ENCODE measurements at places on chromosomes 12 and 14. TPM values are rescaled to one million over a fixed set of nuclear protein-coding genes. Genes with fewer than 3 reads are reported as not detected.

GRCh38 chr12:124233041-124233796 lies 61.7 kb upstream of the RFLNA start:
- H3K4me1 ChIP-seq = peaks cover 14% of the 10 kb centered on the region
- no peak overlapping the region for H3K4me3 ChIP-seq
- DNase-seq = no peak
- H3K27ac ChIP-seq = no peak overlapping the region

GRCh38 chr14:24809135-24809534 lies 175.1 kb upstream of the GZMB start:
- no peak for DNase-seq
- H3K27me3 ChIP-seq = no peaks in the 10 kb centered on the region
- H3K4me3 ChIP-seq = no peak overlapping the region
- H3K27ac ChIP-seq = no peak overlapping the region

CLEC1A gene
- not detected for total RNA-seq

- peak; percentile 82 for DNase-seq
- H3K27me3 ChIP-seq = peaks cover 6% of the 10 kb centered on the region
- no peaks in the 10 kb centered on the region for H3K36me3 ChIP-seq
- no peak overlapping the region for H3K27ac ChIP-seq
Measured at GRCh38 chr12:52246720-52247621, 13.9 kb downstream of the KRT7 start.

DNA sequence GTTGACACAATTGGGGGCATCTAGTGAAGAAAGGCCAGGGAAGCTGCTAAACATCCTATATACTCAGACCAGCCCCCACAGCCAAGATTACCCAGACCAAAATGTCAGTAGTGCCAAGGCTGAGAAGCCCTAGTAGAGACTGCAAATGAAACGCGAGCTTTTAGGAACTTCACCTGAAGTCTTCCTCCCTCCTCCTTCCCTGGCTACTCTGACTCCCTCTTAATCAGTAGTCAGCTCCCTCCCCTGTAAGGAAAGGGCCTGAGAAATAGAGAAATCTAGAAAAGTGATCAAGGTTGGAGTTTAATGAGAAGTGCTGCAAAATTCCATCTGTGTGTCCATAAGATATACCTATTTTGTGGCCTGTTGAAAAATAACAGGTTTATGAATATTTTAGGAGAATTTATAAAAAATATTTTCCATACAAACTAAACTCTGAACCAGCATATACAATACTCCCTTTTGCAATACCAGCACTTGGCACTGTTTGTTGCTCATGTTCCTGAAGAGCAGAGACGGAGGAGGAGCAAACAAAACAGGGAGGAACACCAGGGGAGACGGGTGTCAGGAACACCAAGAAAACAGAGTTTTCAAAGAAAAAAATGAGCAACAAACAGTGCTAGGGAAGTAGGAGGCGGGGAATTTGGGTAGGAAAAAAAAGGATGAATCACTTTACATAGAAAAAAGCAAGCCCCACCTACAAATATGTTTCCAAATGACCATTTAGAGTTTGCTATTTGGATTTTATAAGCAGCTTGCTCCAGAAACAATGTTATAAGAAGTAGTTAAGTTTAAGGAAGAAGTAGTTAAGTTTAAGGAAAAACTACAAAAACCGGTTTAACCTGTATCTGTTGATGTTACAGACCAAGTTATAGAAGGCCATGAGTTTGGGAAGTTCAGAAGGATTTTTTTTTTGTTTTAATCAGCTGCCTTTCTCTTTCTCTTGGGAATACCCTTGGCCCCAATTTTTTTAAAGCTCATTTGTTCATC lies 282.1 kb upstream of the GRIP1 start:
- DNase-seq = no peak
- H3K4me1 ChIP-seq = no peaks in the 10 kb centered on the region
- H3K36me3 ChIP-seq = no peaks in the 10 kb centered on the region
- no peak overlapping the region for H3K27ac ChIP-seq
- no peaks in the 10 kb centered on the region for H3K27me3 ChIP-seq
- no peak overlapping the region for H3K4me3 ChIP-seq

DNA sequence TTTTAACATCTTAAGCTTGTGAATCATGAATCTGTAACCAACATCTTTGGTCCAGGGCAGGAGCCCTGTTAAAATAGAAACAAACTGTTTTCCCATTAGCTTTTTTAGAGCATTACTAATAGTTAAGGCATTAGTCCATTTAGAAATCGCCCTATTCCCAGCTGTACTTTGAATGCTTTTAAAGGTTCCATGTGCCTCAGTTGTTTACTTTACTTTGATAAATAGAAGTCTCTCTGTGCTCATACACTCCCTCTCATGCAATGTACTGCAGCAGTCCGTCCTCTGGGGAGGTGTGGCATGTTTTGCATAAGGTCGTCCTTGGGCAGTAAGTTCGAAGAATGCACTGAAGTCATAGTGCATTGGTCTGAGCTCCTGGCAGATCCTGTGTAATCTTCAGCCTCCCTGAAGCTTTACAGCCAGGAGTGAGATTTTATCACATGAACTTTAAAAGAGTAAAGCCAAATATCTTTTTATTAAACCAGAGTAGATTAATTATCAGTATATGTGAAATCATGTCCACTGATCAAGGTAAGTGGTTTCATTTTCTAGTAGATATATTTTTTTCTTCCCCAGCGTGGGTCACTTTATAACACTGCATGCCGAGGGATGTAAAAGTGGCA lies 134.7 kb downstream of the FGD4 start:
- H3K4me1 ChIP-seq = peaks cover 61% of the 10 kb centered on the region
- H3K27me3 ChIP-seq = no peaks in the 10 kb centered on the region
- peak overlapping the region; percentile 71 for H3K4me3 ChIP-seq
- DNase-seq = peak; percentile 94

DNA sequence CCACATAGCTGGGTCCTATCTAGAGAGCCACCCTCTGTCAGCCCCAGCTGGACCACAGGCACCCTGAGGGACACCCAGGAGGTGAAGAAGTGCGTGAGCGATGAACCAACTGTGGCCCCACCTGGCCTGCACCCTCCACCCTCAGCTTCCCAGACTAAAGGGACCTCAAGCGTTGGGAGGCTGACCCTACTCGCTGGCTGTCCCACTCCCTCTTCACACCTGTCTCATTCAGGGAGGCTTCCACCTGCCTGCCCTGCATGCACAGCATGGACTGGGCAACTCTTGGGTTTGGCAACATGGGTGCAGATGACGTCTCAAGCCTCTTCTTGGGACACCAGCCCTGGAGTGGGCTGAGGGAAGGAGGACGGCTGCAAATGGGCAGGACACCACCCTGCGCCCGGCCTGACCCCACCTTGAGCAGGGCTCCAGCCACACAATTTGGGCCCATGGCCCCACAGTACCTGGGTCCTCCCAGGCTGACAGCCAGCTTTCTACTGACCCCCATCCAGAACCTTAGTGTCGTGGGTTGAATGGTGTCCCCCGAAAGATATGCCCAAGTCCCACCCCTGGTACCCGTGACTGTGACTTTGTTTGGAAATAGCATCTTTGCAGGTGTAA lies 2.1 kb downstream of the TMEM179 start:
- H3K36me3 ChIP-seq = no peaks in the 10 kb centered on the region
- H3K27me3 ChIP-seq = peaks cover 11% of the 10 kb centered on the region
- H3K27ac ChIP-seq = no peak overlapping the region
- no peak overlapping the region for H3K4me3 ChIP-seq
- DNase-seq = no peak

FGF23 gene
- total RNA-seq = not detected

- no peak for DNase-seq
- no peaks in the 10 kb centered on the region for H3K36me3 ChIP-seq
- H3K4me3 ChIP-seq = no peak overlapping the region
- no peaks in the 10 kb centered on the region for H3K4me1 ChIP-seq
- no peak overlapping the region for H3K27ac ChIP-seq
Measured at GRCh38 chr12:83573671-83574070, 887.0 kb downstream of the TMTC2 start.

DNA sequence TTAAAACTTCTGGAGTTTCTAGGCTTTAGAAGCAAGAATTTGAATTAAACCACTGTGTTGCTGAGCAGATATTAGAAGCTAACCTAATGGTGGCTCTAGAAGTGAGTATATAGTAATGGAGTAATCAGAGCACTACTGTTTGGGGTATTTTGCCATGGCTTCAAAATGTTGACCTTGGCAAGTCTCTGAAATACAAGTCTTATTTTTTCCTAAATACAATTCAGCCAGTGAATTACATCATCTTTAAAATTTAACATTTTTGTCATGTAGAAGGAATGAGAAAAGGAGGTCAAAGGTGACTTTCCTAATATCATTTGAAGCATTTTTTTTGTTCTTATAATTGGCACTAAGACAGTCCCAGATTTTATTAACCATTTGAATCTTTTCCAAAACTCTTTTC lies 25.2 kb downstream of the PMCH start:
- H3K36me3 ChIP-seq = no peaks in the 10 kb centered on the region
- no peak overlapping the region for H3K27ac ChIP-seq
- H3K4me1 ChIP-seq = no peaks in the 10 kb centered on the region

DNA sequence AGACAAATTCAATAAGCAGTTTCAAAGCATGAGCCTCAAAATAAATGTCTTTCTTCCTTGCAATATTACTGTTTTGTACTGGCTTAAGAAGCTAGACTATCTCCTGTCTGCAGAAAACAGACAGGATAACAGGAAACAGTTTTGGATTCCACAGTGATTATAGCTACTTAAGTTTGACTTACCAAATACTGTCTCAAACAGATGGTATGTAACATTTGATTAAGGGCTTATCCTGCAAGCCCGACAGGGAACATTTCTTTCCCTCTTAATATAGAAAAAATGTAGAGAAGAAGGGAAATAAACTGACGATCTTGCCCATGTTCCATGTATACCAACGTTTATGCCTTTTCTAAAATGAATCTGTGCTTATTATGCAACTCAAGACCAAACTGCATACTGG lies 179.9 kb upstream of the EEA1 start:
- H3K27ac ChIP-seq = no peak overlapping the region
- no peaks in the 10 kb centered on the region for H3K36me3 ChIP-seq

DNA sequence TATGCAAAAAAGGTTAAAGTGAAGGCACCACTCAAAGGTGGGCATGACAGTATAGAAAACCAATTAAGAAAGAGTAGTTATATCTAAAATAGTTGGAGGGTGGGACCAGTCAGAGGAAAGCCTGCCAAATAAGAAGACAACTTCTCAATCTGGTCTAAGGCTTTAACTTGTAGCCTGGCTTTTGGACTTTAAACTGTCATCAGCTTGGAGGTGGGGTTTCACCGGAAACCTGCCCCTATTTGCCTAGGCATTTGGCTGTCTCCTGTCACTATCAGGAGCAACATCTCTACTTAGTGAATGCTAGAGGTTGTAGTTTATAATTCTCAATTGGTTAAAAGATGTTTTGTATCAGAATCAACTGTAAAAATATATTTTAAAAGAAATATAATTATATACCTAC lies 107.3 kb downstream of the SLCO1B3 start:
- no peak overlapping the region for H3K4me3 ChIP-seq
- no peaks in the 10 kb centered on the region for H3K36me3 ChIP-seq
- no peaks in the 10 kb centered on the region for H3K4me1 ChIP-seq
- DNase-seq = no peak

GRCh38 chr14:60977847-60978246 lies 3.0 kb downstream of the TRMT5 start:
- peaks cover 40% of the 10 kb centered on the region for H3K4me1 ChIP-seq
- H3K27me3 ChIP-seq = no peaks in the 10 kb centered on the region
- peaks cover 13% of the 10 kb centered on the region for H3K36me3 ChIP-seq
- DNase-seq = no peak

DNA sequence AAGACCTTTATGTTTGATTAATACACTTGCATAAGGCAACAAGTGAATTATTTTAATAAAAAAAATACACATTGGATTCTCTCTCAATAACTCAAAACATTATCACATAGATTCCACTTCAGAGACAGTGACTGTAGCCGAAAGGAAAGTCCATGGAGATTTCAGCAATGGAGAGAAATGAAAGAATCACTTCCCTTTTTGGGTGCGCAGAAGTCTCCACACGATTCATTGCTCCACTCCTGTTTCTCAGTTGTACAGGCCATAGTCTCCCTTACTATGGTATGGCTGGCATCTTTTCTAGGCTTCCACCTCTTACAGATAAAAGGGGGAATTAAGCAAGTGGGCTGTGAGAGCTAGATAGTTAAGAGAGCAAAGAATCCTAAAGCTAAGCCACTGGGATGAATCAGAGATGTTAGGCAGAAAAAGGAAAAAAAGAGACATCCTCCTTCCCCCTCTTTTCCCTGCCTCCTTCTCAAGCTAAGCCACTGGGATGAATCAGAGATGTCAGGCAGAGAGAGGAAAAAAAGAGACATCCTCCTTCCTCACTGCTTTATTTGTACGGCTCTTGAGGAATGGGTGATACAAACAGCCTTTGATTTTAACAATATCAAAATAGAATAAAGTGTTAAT lies 16.3 kb downstream of the ST8SIA1 start:
- H3K4me3 ChIP-seq = no peak overlapping the region
- H3K4me1 ChIP-seq = no peaks in the 10 kb centered on the region
- H3K27ac ChIP-seq = no peak overlapping the region
- H3K36me3 ChIP-seq = no peaks in the 10 kb centered on the region
- no peak for DNase-seq

DNA sequence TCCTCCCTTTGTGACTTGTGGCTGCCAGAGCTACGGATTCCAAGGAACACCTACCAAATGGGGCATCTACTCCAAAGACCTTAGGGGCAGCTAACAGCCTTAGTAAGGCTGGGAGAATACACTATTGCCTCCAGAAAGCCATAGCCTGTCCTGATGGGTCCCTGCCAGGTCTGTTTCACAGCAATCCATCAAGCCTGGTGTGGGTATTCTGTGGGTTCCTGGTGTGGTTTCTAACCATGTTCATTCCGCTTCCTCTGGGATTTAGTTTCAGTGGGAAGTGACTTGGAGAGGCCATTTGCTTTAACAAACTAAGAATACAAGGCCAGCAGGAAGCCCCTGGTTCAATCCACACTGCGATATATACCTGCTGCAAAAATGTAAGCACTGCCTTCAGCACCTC lies 220.5 kb downstream of the FOXN3 start:
- H3K4me3 ChIP-seq = no peak overlapping the region
- peaks cover 34% of the 10 kb centered on the region for H3K36me3 ChIP-seq
- DNase-seq = no peak
- H3K27ac ChIP-seq = no peak overlapping the region
- no peaks in the 10 kb centered on the region for H3K4me1 ChIP-seq
- H3K27me3 ChIP-seq = no peaks in the 10 kb centered on the region

RNASE7 gene
- not detected for total RNA-seq

DNA sequence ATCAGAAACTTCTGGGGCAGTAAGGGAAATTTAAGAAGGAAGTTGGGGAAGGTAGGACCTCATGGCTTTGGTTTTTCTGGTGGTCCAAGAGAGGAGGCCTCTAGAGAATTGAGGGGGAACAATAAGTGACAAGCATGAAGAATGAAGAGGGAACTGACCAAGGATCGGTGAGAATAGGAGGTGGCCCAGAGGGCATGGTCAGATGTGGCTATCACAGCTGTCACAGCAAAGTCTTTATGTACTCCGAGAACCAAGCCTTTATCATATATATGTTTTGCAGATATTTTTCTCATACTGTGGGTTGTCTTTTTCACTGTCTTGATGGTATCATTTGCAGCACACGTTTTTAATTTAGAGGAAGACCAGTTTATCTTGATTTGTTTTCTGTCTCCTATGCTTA lies 64.3 kb downstream of the PPP2R5C start:
- no peak overlapping the region for H3K4me3 ChIP-seq
- no peaks in the 10 kb centered on the region for H3K27me3 ChIP-seq
- no peaks in the 10 kb centered on the region for H3K4me1 ChIP-seq

GRCh38 chr14:79631276-79631675 lies 580.0 kb downstream of the DIO2 start:
- H3K4me1 ChIP-seq = no peaks in the 10 kb centered on the region
- H3K4me3 ChIP-seq = no peak overlapping the region
- no peak for DNase-seq
- H3K27ac ChIP-seq = no peak overlapping the region
- H3K27me3 ChIP-seq = no peaks in the 10 kb centered on the region
- no peaks in the 10 kb centered on the region for H3K36me3 ChIP-seq

DLK1 gene
- 95.5 TPM for total RNA-seq

GRCh38 chr14:36320897-36321381 lies 502 bp upstream of the MBIP start:
- H3K27ac ChIP-seq = peak overlapping the region; percentile 82
- peaks cover 24% of the 10 kb centered on the region for H3K4me1 ChIP-seq

All from HepG2 (cell line).